Effector memory CD8-positive, alpha-beta T cell (primary cell): ENCODE measurements at places on chromosomes 11 and 22.

DNA sequence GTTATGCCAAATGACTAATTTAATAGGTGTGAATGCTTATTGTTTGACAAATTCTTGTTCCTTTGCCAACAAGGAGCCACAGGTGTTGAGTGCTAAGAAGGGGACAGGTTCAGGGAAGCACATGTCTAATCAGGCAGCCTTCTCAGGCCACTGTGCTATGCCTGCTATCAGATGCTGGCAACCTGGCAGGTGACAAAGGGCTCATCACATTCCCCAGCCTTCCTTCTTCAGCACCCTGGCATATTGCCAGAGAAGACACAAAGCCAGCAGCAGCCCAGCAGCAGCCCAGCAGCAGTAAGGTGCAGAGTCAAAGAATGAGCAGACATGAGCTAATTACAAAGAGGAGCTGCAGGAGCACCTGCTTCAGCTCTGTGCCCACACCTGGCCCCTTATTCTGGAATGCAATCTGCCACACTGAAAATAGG, 68.2 kb downstream of the GUCY1A2 start:
- H3K36me3 ChIP-seq, result no peaks in the 10 kb centered on the region
- no peak for DNase-seq
- no peak overlapping the region for H3K27ac ChIP-seq
- no peaks in the 10 kb centered on the region for H3K4me1 ChIP-seq
- no peak overlapping the region for H3K4me3 ChIP-seq

GRCh38 chr11:63445720-63446119, 45.2 kb downstream of the PLAAT5 start:
- peaks cover 10% of the 10 kb centered on the region for H3K4me1 ChIP-seq
- H3K36me3 ChIP-seq, result no peaks in the 10 kb centered on the region

- H3K4me1 ChIP-seq, result peaks cover 22% of the 10 kb centered on the region
- peak within 1 kb of the TSS; percentile 96 for H3K4me3 ChIP-seq
- H3K36me3 ChIP-seq, result peaks cover 10% of the 10 kb centered on the region
- peak within 1 kb of the TSS; percentile 94 for H3K27ac ChIP-seq
Measured at GRCh38 chr22:26656891-26657851, at the start of gene MIAT. Gene MIAT, plus strand, starts transcription at chr22:26657588.

DNA sequence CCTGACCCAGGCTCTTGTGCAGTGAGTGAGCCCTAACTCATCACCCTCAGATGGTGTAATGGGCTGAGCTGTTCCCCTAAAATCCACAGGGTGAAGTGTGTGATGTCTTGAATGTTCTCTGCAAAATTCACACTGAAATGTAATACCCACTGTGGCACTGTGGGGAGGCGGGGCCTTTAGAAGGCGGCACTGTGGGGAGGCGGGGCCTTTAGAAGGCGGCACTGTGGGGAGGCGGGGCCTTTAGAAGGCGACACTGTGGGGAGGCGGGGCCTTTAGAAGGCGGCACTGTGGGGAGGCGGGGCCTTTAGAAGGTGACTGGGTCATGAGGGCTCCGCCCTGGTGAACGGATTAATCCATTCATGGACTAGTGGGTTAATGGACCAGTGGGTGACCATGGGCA, 33.0 kb downstream of the CHID1 start:
- no peaks in the 10 kb centered on the region for H3K4me1 ChIP-seq
- H3K27ac ChIP-seq, result no peak overlapping the region
- DNase-seq, result no peak
- H3K4me3 ChIP-seq, result no peak overlapping the region
- no peaks in the 10 kb centered on the region for H3K27me3 ChIP-seq

- H3K4me3 ChIP-seq, result peak overlapping the region; percentile 71
- H3K36me3 ChIP-seq, result no peaks in the 10 kb centered on the region
- DNase-seq, result no peak
- H3K4me1 ChIP-seq, result peaks cover 3% of the 10 kb centered on the region
- H3K27me3 ChIP-seq, result peaks cover 65% of the 10 kb centered on the region
Measured at GRCh38 chr22:50169181-50169759, 1.3 kb upstream of the PANX2 start.

- H3K27ac ChIP-seq, result peak overlapping the region; percentile 67
- no peaks in the 10 kb centered on the region for H3K27me3 ChIP-seq
- DNase-seq, result no peak
- peaks cover 4% of the 10 kb centered on the region for H3K4me1 ChIP-seq
Measured at GRCh38 chr11:495537-495931, 11.5 kb downstream of the RNH1 start.

DNA sequence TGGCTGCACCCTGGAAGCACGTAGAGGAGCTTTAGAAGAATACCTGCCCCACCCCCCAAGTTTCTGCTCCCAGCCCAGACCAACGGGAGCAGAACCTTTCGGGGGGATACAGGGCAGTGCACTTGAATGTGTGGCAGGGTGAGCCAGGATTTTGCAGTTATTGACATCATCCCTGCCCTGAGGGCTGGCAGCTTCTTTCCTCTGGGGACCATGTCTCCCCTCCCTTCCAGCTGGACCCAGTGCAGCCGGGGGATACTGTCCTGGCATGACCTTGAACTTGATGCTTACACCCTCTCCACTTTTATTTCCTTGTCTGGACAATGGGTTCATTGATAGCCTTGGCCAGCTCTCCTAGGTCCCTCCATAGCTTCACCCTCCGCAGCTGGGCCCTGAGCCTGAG, 4.1 kb upstream of the CABP7 start:
- peaks cover 4% of the 10 kb centered on the region for H3K36me3 ChIP-seq
- peaks cover 72% of the 10 kb centered on the region for H3K27me3 ChIP-seq
- peaks cover 6% of the 10 kb centered on the region for H3K4me1 ChIP-seq
- no peak overlapping the region for H3K27ac ChIP-seq
- H3K4me3 ChIP-seq, result no peak overlapping the region

GRCh38 chr11:36062796-36063365, 119.0 kb downstream of the LDLRAD3 start:
- H3K4me3 ChIP-seq, result no peak overlapping the region
- no peaks in the 10 kb centered on the region for H3K36me3 ChIP-seq

DNA sequence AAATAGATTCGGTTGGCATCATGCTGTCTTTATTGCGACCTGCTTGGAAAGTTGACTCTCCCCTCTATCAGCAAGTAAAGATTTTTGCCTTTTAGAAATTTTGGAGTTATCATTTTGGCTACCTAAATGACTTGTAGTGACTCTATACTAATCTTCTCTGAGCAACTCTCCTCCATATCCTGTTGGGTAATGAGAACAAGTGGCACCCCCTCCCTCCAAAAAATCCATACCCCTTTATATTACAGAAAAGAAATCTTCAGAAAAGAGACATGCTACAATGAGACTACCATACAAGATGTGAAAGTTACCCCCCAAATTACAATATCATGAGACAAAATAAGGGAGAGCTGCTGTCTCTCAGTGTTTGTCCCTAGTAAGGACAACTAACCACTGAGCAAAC, 1.2 kb downstream of the JAML start:
- H3K4me3 ChIP-seq, result peak overlapping the region; percentile 88
- no peak for DNase-seq
- H3K27me3 ChIP-seq, result no peaks in the 10 kb centered on the region
- peaks cover 28% of the 10 kb centered on the region for H3K36me3 ChIP-seq
- H3K4me1 ChIP-seq, result peaks cover 75% of the 10 kb centered on the region

DNA sequence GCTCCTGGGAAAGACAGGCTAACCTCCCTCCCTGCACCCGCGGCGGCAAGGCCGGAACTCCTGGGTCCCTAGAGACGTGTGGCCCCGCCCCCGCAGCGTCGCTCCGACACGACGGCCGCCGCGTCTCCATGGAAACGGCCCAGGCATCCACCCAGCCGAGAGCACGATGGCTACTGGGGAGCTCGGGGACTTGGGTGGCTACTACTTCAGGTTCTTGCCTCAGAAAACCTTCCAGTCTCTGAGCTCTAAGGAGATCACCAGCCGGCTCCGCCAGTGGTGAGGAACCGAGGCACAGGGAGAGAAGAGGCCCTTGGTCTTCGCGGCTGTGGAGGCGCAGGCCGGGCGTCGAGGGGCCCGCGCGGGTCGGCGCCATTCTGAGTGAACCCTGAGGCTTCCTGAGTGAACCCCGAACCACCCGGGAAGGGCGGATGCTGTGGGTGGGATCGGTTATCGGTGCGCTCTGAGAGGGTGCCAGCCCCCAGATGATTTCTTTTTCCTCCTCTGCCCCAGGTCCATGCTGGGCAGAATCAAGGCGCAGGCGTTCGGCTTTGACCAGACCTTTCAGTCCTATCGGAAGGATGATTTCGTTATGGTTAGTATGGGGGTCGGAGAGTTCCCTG, at the start of gene CFAP300:
TSS of gene CFAP300 (plus strand) at position 133 of the 620 bp plus-strand sequence. CDS start at position 167, 34 bp downstream.
- peaks cover 45% of the 10 kb centered on the region for H3K27me3 ChIP-seq
- H3K36me3 ChIP-seq, result peaks cover 4% of the 10 kb centered on the region
- H3K27ac ChIP-seq, result peak within 1 kb of the TSS; percentile 32
- H3K4me3 ChIP-seq, result peak within 1 kb of the TSS; percentile 79
- H3K4me1 ChIP-seq, result peaks cover 10% of the 10 kb centered on the region

- H3K27ac ChIP-seq, result peak overlapping the region; percentile 2
- H3K36me3 ChIP-seq, result peaks cover 8% of the 10 kb centered on the region
- H3K4me1 ChIP-seq, result peaks cover 20% of the 10 kb centered on the region
Measured at GRCh38 chr22:40594346-40594745, 42.2 kb downstream of the MRTFA start.

- H3K4me3 ChIP-seq, result no peak overlapping the region
- DNase-seq, result no peak
- H3K27ac ChIP-seq, result no peak overlapping the region
- peaks cover 3% of the 10 kb centered on the region for H3K36me3 ChIP-seq
- H3K4me1 ChIP-seq, result peaks cover 4% of the 10 kb centered on the region
- no peaks in the 10 kb centered on the region for H3K27me3 ChIP-seq
Measured at GRCh38 chr11:47889714-47890441, 41.7 kb upstream of the NUP160 start.

DNA sequence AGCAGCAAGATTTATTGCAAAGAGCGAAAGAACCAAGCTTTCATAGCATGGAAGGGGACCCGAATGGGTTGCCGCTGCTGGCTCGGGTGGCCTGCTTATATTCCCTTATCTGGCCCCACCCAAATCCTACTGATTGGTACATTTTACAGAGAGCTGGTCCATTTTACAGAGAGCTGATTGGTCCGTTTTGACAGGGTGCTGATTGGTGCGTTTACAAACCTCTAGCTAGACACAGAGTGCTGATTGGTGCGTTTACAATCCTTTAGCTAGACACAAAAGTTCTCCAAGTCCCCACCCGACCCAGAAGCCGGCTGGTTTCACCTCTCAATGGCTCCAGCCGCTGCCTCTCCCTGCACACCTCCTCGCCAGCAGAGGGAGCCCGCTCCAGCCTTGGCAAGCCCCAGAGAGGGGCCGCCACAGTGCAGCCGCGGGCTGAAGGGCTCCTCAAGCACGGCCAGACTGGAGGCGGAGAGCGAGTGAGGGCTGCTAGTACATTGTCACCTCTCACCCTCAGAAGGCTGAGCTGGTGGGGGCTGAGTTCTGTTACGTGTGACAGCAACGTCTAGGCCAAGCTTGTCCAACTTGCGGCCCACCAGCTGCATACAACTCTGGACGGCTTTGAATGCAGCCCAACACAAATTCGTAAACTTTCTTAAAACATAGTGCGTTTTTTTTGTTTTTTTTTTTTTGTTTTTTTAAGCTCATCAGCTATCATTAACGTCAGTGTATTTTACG, 8.7 kb downstream of the PTH start:
- H3K4me1 ChIP-seq, result peaks cover 5% of the 10 kb centered on the region
- H3K4me3 ChIP-seq, result peak overlapping the region; percentile 61
- H3K27ac ChIP-seq, result peak overlapping the region; percentile 47
- peak; percentile 58 for DNase-seq
- no peaks in the 10 kb centered on the region for H3K36me3 ChIP-seq
- no peaks in the 10 kb centered on the region for H3K27me3 ChIP-seq

- peaks cover 2% of the 10 kb centered on the region for H3K36me3 ChIP-seq
- peaks cover 6% of the 10 kb centered on the region for H3K4me1 ChIP-seq
- H3K4me3 ChIP-seq, result peak overlapping the region; percentile 51
- H3K27ac ChIP-seq, result no peak overlapping the region
- no peak for DNase-seq
Measured at GRCh38 chr11:16924826-16925560, 89.2 kb downstream of the PLEKHA7 start.

- H3K4me1 ChIP-seq, result no peaks in the 10 kb centered on the region
- DNase-seq, result peak; percentile 32
- no peak overlapping the region for H3K27ac ChIP-seq
Measured at GRCh38 chr11:4626207-4627099, 10.8 kb upstream of the OR51D1 start.

DNA sequence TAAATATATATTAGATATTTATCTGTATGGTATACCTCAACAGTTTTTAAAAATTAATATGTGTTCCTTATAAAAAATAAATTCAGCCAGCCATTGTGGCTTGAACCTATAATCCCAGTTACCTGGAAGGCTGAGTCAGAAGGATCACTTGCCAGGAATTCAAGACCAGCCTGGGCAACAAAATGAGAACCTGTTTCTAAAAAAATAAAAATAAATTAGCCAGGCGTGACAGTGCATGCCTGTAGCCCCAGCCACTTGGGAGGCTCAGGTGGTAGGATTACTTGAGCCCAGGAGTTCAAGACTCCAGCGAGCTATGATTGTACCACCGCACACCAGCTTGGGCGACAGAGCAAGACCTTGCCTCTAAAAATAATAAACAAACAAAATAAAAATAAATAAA, 54.9 kb downstream of the PHF21A start:
- no peak overlapping the region for H3K27ac ChIP-seq
- no peak overlapping the region for H3K4me3 ChIP-seq
- H3K27me3 ChIP-seq, result no peaks in the 10 kb centered on the region
- peaks cover 24% of the 10 kb centered on the region for H3K4me1 ChIP-seq
- H3K36me3 ChIP-seq, result peaks cover 9% of the 10 kb centered on the region
- no peak for DNase-seq

GRCh38 chr11:63099555-63099954, 44.5 kb downstream of the SLC22A24 start:
- DNase-seq, result no peak
- no peaks in the 10 kb centered on the region for H3K36me3 ChIP-seq
- no peak overlapping the region for H3K27ac ChIP-seq

- H3K27me3 ChIP-seq, result no peaks in the 10 kb centered on the region
- no peaks in the 10 kb centered on the region for H3K36me3 ChIP-seq
- no peak overlapping the region for H3K4me3 ChIP-seq
- H3K27ac ChIP-seq, result no peak overlapping the region
Measured at GRCh38 chr11:19669511-19669910, 43.1 kb upstream of the NAV2 start.

GRCh38 chr22:39647836-39648629, 77.5 kb downstream of the CACNA1I start:
- H3K27me3 ChIP-seq, result peaks cover 9% of the 10 kb centered on the region
- DNase-seq, result no peak
- no peaks in the 10 kb centered on the region for H3K36me3 ChIP-seq
- H3K4me3 ChIP-seq, result no peak overlapping the region
- H3K4me1 ChIP-seq, result no peaks in the 10 kb centered on the region
- no peak overlapping the region for H3K27ac ChIP-seq

- no peak overlapping the region for H3K27ac ChIP-seq
- H3K27me3 ChIP-seq, result no peaks in the 10 kb centered on the region
Measured at GRCh38 chr22:24965822-24966626, 13.5 kb downstream of the KIAA1671 start.

DNA sequence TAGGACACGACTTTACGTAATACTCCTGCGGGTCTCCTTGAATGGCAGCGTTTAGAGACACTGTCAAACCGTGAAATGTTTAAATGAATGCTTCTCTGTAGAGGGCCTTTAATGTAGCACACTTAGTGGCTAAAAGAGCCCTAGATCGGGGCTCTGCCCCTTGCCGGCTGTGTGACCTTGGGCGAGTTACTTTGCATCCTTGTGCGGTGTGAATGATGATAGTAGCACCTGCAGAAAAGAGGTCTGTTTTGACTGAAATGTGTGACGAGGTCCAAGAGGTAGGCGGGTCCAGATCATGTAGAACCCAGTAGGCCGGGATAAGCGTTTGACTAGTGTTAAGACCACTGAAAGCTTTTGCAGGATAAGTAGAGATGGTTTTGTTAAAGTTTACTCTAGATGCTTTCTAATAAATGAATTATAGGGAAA, 866 bp downstream of the MED17 start:
- DNase-seq, result no peak
- H3K27ac ChIP-seq, result peak overlapping the region; percentile 94
